ENCODE measurements at places on chromosomes 3 and 15.

DNA sequence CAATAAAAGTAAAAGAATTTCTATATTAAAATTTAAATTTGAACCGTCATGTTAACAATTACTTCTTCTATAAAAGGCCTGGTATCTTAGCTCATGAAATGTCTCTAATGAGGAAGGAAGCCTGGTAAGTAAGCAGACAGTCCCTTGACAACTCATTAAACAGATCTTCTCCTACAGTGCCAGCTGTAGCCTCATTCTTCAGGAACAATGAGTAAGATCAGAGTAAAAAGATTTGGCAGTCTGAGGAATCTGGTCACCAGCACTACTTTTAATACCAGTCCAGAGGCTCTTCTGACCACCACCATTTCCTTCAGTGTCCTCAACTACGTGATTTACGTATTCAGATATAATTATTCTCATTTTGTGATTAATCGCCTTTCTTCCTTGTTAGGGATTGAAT is 955.0 kb upstream of the ALCAM start:
- no peak for DNase-seq

GRCh38 chr3:29242296-29242695 is 38.6 kb upstream of the RBMS3 start:
- no peak for DNase-seq

- DNase-seq, result no peak
These were observed 29.3 kb upstream of the GALNT15 start for GRCh38 chr3:16145176-16145575.

DNA sequence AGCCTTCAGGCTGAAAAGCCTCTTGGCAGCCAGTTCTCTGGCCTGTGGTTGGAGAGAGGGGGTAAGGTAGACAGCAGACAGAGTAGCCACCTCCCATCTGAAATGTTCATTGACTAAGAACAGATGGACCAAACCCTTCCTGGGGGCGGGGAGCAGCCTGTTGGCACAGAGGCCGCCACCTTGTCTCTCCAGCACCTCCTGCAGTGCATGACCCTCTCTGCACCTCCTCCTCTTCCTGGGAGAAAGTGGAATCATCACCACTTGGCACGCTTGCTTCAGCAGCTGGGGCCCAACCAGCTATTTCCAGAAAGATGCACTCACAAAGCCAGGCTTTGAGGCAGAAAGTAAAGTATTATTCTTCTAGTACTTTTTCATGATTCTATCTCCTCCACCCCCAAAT is 313.4 kb upstream of the CHRM5 start:
- DNase-seq, result no peak

DNA sequence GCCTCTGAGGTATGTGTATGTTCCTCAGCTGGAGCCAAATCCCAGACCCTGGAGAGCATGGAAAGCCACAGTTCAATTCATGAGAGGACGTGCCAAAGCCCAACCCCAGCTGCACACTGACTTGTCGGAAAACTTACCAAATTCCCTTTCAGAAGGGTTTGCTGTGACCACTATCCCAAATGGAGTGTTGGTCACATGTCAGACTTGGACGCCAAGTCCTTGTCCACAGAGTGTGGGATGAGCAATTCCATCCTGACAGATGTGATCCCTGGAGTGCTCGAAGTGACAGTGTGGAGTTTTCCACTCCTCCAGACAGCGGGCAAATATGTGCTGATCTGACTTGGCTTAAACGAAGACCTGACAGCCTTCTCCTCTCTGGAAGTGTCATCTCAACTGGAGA is 71.2 kb downstream of the RORA start:
- no peak for DNase-seq

All from breast epithelium (tissue), 4 donors.